ENCODE measurements at places on chromosomes 6 and 20. TPM values are rescaled to one million over a fixed set of nuclear protein-coding genes. Genes with fewer than 3 reads are reported as not detected.

GRCh38 chr6:90484903-90485302, 102.0 kb downstream of the MAP3K7 start:
- no peaks in the 10 kb centered on the region for H3K36me3 ChIP-seq
- no peak for DNase-seq
- H3K27me3 ChIP-seq: no peaks in the 10 kb centered on the region
- peaks cover 7% of the 10 kb centered on the region for H3K4me1 ChIP-seq
- H3K4me3 ChIP-seq: no peak overlapping the region

GRCh38 chr6:27791182-27791943, 120.8 kb downstream of the OR2B2 start:
- H3K4me1 ChIP-seq: peaks cover 21% of the 10 kb centered on the region
- peaks cover 9% of the 10 kb centered on the region for H3K27me3 ChIP-seq
- peak overlapping the region; percentile 83 for H3K4me3 ChIP-seq
- DNase-seq: no peak

DNA sequence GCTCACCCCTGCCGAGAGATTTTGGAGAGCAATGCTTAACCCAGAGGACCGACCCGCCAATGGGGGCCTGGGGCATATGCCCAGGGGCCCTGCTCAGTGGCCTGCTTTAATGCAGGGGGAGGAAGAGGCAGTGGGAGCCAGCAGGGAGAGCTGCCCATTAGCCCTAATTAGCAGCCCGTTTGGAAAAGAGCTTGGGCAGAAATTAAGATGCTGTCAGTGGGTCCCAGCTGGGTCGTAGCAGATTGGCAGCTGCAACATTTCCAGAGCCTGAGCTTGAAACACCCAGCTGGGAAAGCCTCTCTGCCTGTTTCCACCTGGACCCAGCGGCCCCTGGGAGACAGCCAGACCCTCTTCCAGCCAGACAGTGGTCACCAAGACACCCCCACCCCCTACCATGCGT, 39.5 kb downstream of the CD40 start:
- peaks cover 27% of the 10 kb centered on the region for H3K27me3 ChIP-seq
- no peak overlapping the region for H3K4me3 ChIP-seq
- DNase-seq: no peak
- H3K36me3 ChIP-seq: no peaks in the 10 kb centered on the region
- H3K4me1 ChIP-seq: no peaks in the 10 kb centered on the region

ADGB gene
- not detected for total RNA-seq

- no peak overlapping the region for H3K4me3 ChIP-seq
- peaks cover 8% of the 10 kb centered on the region for H3K36me3 ChIP-seq
- no peak for DNase-seq
- no peaks in the 10 kb centered on the region for H3K4me1 ChIP-seq
These were observed 25.9 kb downstream of the YTHDF1 start for GRCh38 chr20:63189846-63190559.

NRSN1 gene
- not detected for total RNA-seq

GINS1 gene
- 5.4 TPM for total RNA-seq

DNA sequence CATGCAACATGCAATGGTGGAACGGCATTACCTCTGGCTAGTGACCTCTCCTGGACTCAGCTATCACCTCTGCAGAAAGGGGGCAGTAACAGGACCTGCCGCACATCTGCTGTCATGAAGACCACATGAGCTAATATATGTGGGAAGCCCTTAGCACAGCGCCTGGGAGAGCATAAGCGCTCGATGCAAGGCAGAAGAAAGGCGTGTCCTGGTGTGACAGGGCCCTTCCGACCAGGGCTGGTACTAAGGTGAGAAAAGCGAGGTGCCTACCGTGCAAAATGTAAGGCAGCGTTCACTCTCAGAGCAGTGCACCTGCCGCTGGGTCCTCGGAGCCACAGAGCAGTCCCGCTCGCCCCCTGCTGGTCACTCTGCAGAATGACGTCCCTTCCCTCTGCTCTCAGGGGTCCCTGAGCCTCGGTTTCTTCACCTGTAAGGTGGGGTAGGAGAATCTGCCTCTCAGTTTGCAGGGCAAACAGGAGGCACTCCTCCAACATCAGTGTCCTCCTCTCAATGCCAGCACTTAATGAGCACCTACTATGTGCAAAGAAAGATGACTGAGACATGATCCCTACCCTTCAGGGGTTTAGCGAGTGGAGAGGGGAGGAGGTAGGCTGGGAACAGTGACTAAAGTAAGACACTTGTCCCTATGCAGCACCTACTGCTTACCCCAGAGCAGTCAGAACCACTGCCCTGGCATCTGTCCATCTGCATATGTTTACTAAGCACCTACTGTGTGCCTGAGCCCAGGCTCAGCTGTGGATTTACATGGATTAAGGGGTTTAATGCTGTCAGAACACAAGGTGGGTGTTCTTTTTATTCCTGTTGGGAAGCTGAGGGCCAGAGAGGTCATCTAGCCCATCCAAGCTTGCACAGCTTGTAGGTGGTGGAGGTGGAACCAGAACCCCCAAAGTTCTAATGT, 41.1 kb upstream of the PTGIS start:
- peaks cover 17% of the 10 kb centered on the region for H3K27me3 ChIP-seq
- H3K4me1 ChIP-seq: peaks cover 19% of the 10 kb centered on the region
- peak; percentile 63 for DNase-seq
- H3K27ac ChIP-seq: peak overlapping the region; percentile 46

DNA sequence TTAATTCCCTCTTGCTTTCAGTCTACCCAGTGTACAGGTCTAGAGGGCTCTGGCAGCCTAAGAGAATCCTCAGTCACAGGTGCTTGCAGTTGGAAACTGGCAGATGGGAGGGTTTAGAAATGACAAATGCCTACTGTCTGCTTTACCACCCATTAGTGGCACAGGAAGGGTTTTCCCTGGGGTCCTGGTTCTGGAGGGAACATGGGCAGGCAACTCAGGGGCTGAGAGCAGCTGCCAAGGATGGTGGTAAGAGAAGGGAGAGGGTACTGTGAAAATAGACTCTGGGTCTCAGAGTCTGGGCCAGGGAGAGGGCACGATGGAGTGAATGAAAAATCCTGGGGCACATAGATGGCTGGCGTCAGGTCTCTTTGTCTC, 103.5 kb downstream of the TCP11 start:
- no peaks in the 10 kb centered on the region for H3K27me3 ChIP-seq
- no peak for DNase-seq
- H3K27ac ChIP-seq: no peak overlapping the region
- H3K4me1 ChIP-seq: no peaks in the 10 kb centered on the region
- no peak overlapping the region for H3K4me3 ChIP-seq

GRCh38 chr6:163705923-163706322, 291.4 kb downstream of the QKI start:
- H3K36me3 ChIP-seq: no peaks in the 10 kb centered on the region
- peak overlapping the region; percentile 68 for H3K27ac ChIP-seq
- H3K4me1 ChIP-seq: peaks cover 100% of the 10 kb centered on the region
- peak overlapping the region; percentile 15 for H3K4me3 ChIP-seq

DNA sequence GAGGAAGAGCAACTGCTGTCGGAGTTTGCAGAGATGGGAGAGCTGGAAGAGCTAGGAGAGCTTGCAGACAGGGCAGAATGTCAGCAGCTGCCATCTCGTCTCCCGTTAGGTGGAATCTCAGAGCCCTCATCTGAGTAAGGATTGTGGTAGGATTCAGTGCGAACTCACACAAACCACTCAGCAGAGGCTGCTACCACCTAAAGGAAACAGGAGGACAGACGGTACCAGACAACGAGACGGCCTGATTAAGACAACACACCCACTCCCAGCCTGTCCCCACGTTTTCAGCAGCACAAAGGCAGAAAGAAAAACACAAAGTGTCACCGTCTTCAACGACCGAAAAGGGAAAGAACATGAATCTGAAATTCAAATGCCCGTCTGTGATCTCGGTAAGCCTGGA, 4.1 kb downstream of the LEMD2 start:
- no peak overlapping the region for H3K27ac ChIP-seq
- no peak overlapping the region for H3K4me3 ChIP-seq
- no peaks in the 10 kb centered on the region for H3K27me3 ChIP-seq
- DNase-seq: no peak
- peaks cover 63% of the 10 kb centered on the region for H3K36me3 ChIP-seq

DNA sequence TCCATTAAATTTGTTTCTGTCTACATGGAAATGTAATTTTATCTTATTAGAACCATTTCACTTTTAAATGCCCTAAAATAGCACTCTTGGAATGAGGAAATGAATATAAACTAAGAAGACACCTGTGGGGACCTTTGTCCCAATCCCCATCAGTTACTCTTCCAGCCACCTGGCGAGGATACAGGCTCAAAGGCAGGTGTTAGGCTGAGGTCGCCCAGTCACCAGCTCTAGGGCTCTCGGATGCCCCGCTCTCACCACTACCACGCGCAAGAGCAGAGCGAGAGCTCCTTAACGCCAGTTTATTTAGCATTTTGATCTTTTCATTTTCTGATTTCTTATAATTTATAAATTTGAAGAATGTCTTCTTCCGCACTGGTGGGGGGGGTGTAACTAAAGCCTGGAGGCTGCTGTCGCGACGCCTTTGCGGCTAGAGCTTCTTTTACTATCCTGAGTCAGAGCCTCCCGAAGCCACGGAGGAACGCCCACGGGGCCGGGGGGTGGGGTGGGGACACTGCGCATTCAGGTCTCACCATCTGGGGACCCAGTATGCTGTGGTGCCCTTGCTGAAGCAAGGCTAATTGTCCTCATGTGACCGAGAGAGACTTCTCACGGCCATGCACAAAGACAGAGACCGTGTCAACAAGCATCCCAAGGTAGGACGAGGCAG, 38.7 kb upstream of the AFDN start:
- peaks cover 3% of the 10 kb centered on the region for H3K4me1 ChIP-seq
- H3K27ac ChIP-seq: no peak overlapping the region
- no peak for DNase-seq
- no peak overlapping the region for H3K4me3 ChIP-seq
- no peaks in the 10 kb centered on the region for H3K36me3 ChIP-seq
- H3K27me3 ChIP-seq: peaks cover 18% of the 10 kb centered on the region

DNA sequence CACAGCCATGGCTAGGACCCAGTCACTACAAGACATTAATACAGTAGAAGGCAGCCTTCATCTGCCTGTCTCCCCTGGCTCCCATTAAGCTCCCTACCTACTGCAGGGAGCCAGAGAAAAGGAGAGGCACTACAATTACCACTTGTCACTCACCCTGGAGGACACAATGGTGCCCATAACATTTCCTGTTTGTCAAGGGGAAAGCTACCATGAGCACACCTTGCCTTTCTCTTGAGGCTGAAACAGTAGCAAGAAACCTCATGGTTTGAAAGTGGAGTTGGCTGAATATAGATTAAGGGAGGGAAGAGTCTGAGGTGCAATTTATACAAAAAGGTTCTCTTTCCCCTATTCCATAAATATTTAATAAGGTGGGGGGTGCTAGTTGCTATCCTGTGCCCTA, 27.9 kb downstream of the STK38 start:
- no peaks in the 10 kb centered on the region for H3K27me3 ChIP-seq
- no peak for DNase-seq
- H3K4me3 ChIP-seq: no peak overlapping the region
- no peak overlapping the region for H3K27ac ChIP-seq
- peaks cover 83% of the 10 kb centered on the region for H3K36me3 ChIP-seq
- no peaks in the 10 kb centered on the region for H3K4me1 ChIP-seq

DNA sequence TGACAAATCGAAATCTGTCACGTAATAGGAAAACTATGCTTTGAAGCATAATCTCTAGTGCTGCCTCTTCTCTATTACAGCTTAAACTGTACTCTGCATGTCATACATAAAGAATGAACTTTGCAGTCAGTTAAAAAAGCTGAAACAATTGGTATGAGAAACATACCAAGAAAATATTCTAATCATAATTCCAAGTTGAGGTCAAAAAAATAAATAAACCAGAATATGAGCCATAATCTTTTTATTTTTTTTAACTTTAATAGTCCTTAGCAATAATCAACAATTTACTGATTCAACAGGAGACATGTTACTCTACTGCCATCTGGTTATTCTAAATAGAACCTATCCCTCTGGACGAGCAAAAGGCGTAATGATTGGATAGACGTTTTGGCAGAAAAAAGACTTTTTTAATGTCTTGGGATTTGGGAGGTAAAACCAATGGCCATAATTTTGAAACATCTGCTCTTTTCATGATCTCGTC, 224.4 kb upstream of the FLRT3 start:
- no peak overlapping the region for H3K4me3 ChIP-seq
- H3K4me1 ChIP-seq: no peaks in the 10 kb centered on the region
- no peak overlapping the region for H3K27ac ChIP-seq
- DNase-seq: no peak
- no peaks in the 10 kb centered on the region for H3K27me3 ChIP-seq
- H3K36me3 ChIP-seq: no peaks in the 10 kb centered on the region

GRCh38 chr6:63883597-63883996, 248.0 kb downstream of the PHF3 start:
- no peak for DNase-seq
- no peaks in the 10 kb centered on the region for H3K36me3 ChIP-seq
- H3K27ac ChIP-seq: no peak overlapping the region

- no peaks in the 10 kb centered on the region for H3K4me1 ChIP-seq
- H3K27ac ChIP-seq: no peak overlapping the region
- H3K4me3 ChIP-seq: no peak overlapping the region
- DNase-seq: no peak
These were observed 71.9 kb upstream of the ZNFX1 start for GRCh38 chr20:49349694-49350252.

- no peak for DNase-seq
- no peaks in the 10 kb centered on the region for H3K4me1 ChIP-seq
- H3K4me3 ChIP-seq: no peak overlapping the region
- H3K27ac ChIP-seq: no peak overlapping the region
- no peaks in the 10 kb centered on the region for H3K27me3 ChIP-seq
These were observed 12.7 kb downstream of the TRIM27 start for GRCh38 chr6:28910901-28911690.

PHACTR1 gene
- 109 TPM for total RNA-seq

DNA sequence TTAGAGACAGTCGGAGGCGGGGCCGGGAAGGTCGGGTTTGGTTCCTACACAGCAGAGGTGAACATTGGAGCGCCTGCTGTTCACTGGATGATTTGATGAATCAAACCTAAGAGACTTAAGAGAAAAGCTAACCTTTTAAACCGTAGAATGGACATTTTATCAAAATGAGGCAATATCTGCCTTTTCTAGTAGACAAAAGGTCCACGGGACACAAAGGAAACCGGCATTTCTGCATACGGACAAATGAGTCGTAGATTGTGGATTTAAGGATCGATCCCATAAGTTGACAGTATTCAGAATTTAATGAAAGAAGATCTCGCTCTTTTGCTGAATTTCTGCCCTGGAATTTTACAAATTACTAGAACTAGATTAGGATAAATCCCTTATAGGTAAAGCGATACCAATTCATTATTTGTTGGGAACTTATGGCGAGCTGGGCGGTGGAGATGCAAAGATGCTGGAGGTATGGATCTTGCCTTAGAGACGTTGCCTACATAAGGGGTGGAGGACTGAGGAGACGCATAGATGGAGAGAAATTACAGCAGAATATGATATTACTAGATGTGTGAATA, 400 bp downstream of the PAK1IP1 start:
- H3K27me3 ChIP-seq: no peaks in the 10 kb centered on the region
- H3K4me3 ChIP-seq: peak overlapping the region; percentile 99
- H3K4me1 ChIP-seq: peaks cover 29% of the 10 kb centered on the region
- peaks cover 44% of the 10 kb centered on the region for H3K36me3 ChIP-seq
- peak overlapping the region; percentile 100 for H3K27ac ChIP-seq
- DNase-seq: no peak

PXDC1 gene
- total RNA-seq: 3.8 TPM

- no peak overlapping the region for H3K27ac ChIP-seq
- no peaks in the 10 kb centered on the region for H3K27me3 ChIP-seq
- H3K36me3 ChIP-seq: no peaks in the 10 kb centered on the region
These were observed 53.8 kb downstream of the MACROD2 start for GRCh38 chr20:14049111-14049510.

GRCh38 chr6:163181666-163182180, 232.8 kb upstream of the QKI start:
- no peaks in the 10 kb centered on the region for H3K4me1 ChIP-seq
- no peaks in the 10 kb centered on the region for H3K36me3 ChIP-seq
- DNase-seq: no peak
- no peak overlapping the region for H3K27ac ChIP-seq
